Dermis blood vessel endothelial cell (primary cell): ENCODE measurements at places on chromosomes 16 and 17.

- peak; percentile 63 for DNase-seq
Measured at GRCh38 chr17:7915179-7915610, 894 bp downstream of the RNF227 start.

GRCh38 chr17:69058165-69058564 lies 2.6 kb downstream of the ABCA9 start:
- no peak for DNase-seq

DNA sequence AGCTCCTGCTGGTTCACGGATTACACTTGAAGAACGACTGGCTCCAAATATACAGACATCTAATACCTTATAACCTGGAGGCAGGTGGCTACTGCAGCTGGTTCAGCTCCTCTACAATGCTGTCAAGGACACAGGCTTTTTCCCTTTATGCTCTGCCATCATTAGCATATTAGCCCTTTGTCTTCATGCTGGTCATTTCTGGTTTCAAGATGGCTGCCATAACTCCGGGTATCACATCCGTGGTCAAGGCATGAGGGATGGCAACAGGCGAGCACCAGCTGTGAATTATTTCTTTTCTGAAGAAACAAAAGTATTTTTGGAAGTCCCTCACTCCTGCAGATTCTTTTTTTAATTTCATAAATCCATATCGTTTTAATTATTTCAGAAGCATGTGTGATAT lies 124.3 kb upstream of the MED13 start:
- no peak for DNase-seq

- DNase-seq: no peak
Measured at GRCh38 chr17:48122665-48123045, 15.1 kb downstream of the SNX11 start.

DNA sequence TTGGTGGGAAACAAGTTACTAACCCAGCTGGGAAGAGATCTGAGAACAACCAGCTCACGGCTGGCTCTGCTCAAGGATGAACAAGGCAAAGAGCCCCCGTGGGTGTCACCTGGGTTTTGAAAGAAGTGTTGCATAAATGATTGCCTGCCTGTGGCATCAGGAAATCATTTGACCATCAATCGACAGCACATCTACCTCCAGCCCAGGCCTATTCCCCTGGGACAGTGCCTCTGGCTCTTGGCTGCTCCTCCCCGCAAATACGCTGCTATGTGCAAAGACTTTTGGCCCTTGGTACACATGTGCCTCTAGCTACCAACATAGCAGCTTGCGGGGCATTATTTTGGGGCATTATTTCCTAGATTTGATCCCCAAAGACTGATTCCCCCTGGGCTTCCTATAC lies 39.4 kb upstream of the SMPD3 start:
- DNase-seq: no peak

- peak; percentile 62 for DNase-seq
Measured at GRCh38 chr16:47713225-47713595, 252.1 kb downstream of the PHKB start.

GRCh38 chr16:86180244-86180643 lies 281.3 kb downstream of the IRF8 start:
- no peak for DNase-seq

- no peak for DNase-seq
Measured at GRCh38 chr16:51854401-51854951, 692.5 kb downstream of the TOX3 start.
